ENCODE measurements at places on chromosomes 5 and 9. TPM values are rescaled to one million over a fixed set of nuclear protein-coding genes. Genes with fewer than 3 reads are reported as not detected.

- DNase-seq: peak; percentile 19
These were observed 81.4 kb upstream of the RANBP6 start for GRCh38 chr9:6096821-6097220.

GRCh38 chr5:151086192-151086869 lies 5.5 kb upstream of the TNIP1 start:
- no peak for DNase-seq

- no peak for DNase-seq
These were observed 319.3 kb upstream of the RPS23 start for GRCh38 chr5:82597437-82597836.

GRCh38 chr5:145203193-145203592 lies 631.9 kb downstream of the PRELID2 start:
- no peak for DNase-seq

GRCh38 chr9:121249563-121249962 lies 18.4 kb upstream of the GSN start:
- DNase-seq: no peak

- DNase-seq: no peak
These were observed 13.7 kb downstream of the SMC2 start for GRCh38 chr9:104107799-104108198.

DNA sequence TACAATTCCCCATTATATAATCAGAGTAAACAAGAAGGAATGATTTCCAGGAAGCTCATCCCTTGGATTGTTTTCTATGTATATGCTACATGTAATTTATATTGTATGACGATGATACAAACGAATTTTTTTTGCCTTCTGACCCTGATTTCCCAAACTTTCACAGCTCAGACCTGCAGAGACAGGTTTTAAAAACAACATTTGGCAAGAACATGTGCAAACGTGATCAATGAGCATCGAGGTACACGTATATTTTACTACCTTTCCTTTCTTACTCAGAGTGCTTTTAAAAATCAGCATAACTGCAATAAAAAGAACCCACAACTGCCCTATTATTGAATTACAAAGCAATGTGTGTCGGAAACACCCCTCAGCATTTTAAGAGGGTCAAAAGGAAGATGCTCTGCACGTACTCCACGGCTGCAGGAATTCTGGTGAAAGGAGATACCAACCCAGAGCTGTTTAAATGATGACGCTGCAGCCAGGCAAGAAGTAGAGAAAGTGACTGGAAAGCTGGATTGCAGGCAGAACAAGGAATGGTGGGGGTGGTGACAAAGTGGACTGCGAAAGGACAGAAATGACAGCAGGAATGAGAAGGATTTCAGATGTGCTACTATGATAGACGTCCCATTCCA lies 533.5 kb downstream of the RAB3C start:
- no peak for DNase-seq

DNA sequence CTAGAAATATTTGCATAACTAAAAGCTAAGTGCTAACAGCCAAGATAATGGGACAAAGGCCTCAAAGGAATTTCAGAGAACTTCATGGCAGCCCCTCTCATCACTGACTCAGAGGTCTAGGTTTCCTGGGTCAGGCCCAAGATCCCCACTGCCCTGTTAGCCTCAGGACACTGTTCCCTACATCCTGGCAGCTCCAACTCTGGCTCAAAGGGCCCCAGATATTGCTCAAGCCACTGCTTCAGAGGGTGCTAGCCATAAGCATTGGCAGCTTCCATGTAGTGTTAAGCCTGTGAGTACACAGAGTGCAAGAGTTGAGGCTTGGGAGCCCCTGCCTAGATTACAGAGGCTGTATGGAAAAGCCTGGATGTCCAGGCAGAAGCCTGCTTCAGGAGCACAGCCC lies 998.1 kb downstream of the TLE1 start:
- no peak for DNase-seq

MAP1B gene
- total RNA-seq: 0.16 TPM

NDST1 gene
- total RNA-seq: 5.5 TPM

RGP1 gene
- total RNA-seq: 14.0 TPM

Measured in activated CD4-positive, alpha-beta T cell treated with anti-CD3 and anti-CD28 coated beads for 36 hours (primary cell).